ENCODE measurements at places on chromosomes 6 and 20. TPM values are rescaled to one million over a fixed set of nuclear protein-coding genes. Genes with fewer than 3 reads are reported as not detected.

Gene CLVS2
- polyA plus RNA-seq, result 0.33 TPM

DNA sequence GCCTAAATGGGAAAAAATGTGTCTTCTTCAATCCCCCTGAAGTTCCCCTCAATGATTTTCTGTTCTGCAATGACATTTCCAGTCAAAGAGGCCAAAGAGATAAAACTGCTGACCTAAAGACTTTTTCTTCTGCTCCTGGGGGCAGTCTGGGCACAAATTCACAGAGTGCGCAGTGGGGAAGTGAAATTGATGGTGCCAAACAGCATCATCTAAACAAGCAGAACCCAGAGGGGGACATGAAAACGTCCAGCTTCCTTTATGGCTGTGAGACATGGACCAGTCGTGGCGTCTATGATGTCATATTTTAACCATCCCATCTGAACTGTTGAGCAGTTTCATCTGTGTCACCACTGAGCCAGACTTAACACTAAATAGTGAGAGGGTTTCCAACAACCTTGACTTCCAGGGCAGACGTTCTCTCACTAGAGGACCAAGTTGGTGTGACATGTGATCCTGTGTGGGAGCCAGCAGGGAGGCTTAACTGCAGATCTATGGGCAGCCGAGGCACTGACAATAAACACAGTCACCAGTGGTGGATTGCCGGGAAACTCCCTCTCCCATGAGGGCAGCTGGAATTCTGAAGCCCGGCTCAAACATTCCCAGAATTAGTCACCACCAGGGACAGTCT, 12.4 kb downstream of the SCML4 start:
- DNase-seq, result no peak

DNA sequence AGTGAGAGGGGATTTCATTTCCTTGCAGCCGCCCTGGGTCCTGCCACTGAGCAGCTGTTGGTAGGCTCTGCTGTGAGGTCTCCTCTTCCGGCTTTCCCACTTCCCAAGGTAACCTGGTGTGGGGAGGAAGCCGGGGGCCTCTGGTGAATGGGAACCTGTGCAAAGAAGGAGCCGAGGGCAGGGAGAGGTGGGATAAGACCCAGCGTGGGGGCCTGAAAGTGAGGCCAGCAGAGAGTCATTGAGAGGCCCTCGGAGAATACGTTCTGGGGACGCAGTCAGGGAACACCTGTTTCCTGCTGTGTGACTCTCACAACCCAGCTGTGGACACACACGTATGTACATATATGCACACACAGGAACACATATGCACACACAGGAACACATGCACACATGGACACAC, 100.7 kb downstream of the CDH26 start:
- no peak for DNase-seq

GRCh38 chr20:14214046-14214445, 123.4 kb downstream of the FLRT3 start:
- DNase-seq, result no peak

DNA sequence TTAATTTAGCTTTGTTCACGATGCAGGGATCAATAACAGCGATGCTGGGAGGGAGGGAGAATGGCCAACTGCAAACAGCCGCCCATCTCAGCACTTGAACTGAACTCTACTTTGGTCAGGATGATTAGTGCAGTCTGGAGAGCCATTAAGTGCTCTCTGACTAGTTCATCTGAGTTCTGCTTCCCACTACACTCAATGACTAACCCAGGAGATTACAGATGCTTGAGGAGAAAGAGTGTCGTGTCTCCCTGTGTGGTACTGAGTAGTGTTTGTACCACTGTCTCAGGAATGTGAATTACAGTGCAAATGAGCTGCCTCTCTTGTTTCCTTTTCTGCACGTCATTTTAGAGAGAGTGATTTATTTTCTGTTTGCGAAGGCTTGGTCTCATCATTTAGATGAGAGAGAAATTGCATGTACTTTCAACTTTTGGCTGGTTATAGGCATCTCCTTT, 23.5 kb downstream of the CARMIL1 start:
- no peak for DNase-seq

Gene ESR1
- polyA plus RNA-seq, result 2.1 TPM

DNA sequence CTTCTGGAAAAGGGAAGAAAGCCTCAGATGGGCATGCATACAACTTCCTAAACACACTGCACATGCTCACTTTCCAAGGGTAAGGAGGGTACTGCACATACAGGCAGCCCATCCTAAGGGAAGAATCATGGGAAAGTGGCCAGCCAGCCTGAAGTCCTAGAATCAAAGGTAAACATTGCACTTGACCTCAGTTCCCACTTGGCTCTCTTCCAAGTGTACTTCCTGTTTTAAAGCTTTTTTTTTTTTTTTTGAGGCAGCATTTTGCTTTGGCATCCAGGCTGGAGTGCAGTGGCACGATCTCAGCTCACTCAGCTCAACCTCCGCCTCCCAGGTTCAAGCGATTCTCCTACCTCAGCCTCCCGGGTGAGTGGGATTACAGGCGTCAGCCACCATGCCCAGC, 225.3 kb upstream of the EPHA7 start:
- DNase-seq, result peak; percentile 10

Gene SLC22A16
- polyA plus RNA-seq, result 0.40 TPM

Gene COL12A1
- 79.2 TPM for polyA plus RNA-seq

Gene GUCA1A
- 0.38 TPM for polyA plus RNA-seq

Gene CD24
- 1,102 TPM for polyA plus RNA-seq

- no peak for DNase-seq
Measured at GRCh38 chr20:60046011-60046413, 87.8 kb downstream of the CDH26 start.

Gene GNL1
- 98.1 TPM for polyA plus RNA-seq

- DNase-seq, result no peak
Measured at GRCh38 chr20:40630713-40631112, 58.3 kb downstream of the MAFB start.

DNA sequence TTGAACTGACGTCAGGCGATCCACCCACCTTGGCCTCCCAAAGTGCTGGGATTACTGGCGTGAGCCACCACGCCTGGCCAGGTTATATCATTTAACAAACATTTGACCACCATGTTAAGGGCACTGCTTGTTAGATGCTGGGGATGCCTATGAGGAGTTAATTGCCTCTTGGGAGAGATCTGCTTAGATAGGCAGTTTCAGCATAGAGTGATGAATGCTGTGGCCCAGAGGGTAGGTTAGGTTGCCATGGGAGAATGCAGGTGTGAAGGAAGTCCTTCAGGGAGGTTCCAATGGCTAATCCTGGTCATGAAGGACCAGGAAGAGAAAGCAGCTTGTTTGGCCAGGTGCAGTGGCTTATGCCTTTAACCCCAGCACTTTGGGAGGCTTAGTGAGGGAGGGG, 17.0 kb downstream of the PHF20 start:
- no peak for DNase-seq

Gene PBOV1
- polyA plus RNA-seq, result 0.13 TPM

- no peak for DNase-seq
Measured at GRCh38 chr6:79941489-79942151, 5.7 kb downstream of the ELOVL4 start.
